ENCODE measurements at places on chromosomes 4 and X.

DNA sequence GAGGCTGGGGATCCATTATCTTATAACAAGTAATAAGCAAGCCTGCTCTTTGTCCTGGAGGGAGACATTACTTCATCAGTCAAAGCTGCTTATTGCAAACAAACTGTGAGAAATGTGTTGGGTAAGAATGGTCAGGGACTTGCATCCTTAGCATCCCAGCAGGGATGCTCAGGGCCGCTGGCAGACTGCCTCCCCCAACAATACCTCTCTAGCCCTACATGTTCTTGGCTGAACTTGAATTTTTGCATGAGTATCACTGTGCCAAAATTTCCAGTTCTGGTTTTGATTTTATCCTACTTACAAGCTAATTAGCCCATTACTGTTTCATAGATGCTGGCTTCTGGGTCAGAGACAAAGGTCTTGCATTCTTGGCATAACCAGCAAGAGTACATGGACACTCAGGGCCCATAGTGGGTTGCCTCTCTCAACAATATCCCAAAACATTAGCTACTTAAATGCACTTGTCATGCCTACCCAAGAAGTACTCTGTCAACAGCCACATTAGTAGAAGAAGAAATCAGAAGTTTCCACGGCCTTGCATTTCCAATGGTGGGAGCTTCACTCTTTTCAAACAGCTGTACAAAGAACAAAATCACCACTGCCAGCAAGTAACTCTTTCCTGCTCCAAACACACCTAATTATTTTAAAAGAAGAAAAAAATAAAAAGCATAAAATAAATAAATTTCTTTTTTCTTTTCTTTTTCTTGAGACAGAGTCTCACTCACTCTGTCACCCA lies 41.9 kb upstream of the NEUROG2 start:
- DNase-seq = no peak

DNA sequence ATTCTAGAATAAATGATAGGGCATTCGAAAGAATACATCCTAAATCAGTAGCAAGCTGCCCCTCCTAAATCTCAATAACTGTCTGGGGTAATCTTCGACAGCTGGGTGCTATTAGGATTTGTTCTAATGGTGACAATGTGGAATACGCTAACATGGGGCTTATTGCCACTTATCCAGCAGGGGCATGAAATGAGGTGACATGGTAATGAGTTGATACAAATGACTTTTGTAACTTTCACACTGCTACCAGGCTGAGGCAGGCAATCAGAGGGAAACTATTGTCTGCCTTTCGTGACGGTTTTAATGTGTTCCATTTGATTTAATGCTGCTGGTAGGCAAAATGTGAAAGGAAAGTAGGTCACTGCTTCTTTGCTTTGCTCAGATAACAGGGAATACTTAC lies 1047.4 kb upstream of the PABPC4L start:
- no peak for DNase-seq

- DNase-seq = no peak
Observed at GRCh38 chr4:83931659-83932438, 395.9 kb downstream of the GPAT3 start.

GRCh38 chr4:105843941-105844340 lies 51.3 kb upstream of the NPNT start:
- DNase-seq = no peak

- no peak for DNase-seq
Observed at GRCh38 chrX:127057891-127058619, 238.5 kb downstream of the PRR32 start.

GRCh38 chr4:167492007-167492406 lies 257.7 kb upstream of the SPOCK3 start:
- no peak for DNase-seq

DNA sequence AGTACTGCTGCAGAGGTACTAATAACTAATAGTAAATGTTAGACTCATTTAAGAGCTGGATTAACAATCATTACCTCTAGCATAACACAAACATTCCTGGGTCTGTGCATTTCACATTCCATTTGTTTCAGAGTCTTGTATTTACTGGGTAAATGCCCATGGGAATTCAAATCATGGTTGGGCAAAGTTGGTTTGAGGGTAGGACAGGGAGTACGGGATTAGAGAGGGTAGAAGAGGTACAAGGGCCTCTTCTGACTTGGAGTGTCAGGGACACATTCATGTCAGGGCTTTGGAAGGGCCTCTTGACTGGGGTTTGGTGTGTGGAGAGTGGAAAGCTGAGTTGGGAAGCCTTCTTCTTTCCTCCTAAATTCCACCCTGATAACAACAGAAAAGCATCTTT lies 65.9 kb downstream of the WWC2 start:
- DNase-seq = no peak

GRCh38 chrX:9873952-9874351 lies 87.7 kb downstream of the SHROOM2 start:
- no peak for DNase-seq

DNA sequence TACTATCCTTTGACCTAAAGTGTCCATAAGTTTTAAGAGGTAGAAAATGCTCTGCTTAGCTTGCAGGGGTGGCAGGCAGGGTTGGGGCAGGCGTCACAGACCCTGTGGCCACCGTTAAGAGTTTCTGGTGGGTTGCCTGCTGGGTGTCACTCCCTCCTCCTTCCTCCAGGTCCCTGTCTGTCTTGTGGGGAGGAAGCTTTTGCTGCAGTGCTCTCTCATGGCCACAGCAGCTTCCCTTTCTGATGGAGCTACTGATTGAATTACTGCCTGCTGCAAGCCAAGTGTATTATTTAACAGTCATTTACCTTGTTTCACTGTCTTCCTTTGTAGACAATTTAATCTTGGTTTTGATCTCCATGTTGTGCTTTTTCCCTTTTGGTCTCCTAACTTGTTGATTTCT lies 384.6 kb downstream of the IDS start:
- DNase-seq = no peak

DNA sequence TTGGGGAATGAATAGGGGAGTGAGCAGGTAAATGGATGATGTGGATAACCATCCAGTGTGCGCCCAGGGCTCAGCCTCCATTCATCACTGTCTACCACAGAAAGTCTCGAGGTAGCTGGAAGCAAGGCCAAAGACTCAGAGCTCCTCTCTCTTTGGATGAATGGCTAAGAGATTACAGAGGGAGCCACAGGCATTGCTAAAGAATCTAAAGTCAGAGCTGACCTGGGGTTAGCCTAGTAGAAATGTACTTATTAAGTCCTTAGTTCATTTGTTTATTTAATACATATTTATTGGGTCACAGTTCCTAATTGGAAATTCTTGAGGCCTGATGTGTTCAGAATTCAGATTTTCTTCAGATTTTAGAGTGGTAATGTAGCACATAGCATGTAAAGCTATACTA lies 88.7 kb upstream of the HPF1 start:
- no peak for DNase-seq

DNA sequence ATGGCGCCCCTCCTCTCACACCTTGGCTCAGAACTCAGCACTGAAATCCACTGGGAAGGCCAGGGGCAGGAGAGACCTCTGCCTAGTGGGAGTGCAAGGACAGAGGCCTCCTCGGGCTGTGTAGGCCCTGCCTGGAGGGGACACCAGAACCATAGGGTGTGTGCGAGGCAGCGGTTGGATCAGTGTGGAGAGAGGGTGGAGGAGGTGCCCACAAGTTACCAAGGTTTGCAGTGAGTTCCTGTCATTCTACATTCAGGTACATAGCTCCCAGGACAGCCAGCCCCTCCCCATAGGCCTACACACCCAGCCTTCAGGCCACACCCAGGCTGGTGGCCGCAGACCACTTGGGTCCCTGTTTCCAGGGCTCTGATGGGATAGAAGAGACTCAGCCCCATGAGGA lies 19.2 kb upstream of the SPON2 start:
- DNase-seq = peak; percentile 64

All from sigmoid colon (tissue), 7 donors.